Bone marrow (tissue), 2 donors: ENCODE measurements at places on chromosomes 6 and 20.

DNA sequence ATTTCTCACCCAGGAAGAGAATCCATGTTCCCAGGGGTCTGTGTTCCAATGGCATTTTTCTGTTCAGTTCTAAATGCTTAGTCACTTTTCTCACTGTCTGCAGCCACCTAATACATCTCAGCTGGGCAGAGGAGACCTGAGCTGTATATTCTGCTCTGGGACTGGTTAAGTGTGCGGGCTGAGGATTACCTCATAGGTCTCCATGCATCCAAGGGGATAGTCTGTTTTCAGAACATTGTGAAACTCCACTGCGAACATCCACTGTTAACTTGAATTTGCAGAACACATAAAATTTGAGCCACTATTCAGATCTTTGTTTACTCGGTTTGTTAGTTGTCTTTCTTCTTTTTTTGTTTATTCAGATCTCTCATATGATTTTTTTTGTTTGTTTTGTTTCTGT lies 947.1 kb downstream of the TFAP2A start:
- no peak for DNase-seq

DNA sequence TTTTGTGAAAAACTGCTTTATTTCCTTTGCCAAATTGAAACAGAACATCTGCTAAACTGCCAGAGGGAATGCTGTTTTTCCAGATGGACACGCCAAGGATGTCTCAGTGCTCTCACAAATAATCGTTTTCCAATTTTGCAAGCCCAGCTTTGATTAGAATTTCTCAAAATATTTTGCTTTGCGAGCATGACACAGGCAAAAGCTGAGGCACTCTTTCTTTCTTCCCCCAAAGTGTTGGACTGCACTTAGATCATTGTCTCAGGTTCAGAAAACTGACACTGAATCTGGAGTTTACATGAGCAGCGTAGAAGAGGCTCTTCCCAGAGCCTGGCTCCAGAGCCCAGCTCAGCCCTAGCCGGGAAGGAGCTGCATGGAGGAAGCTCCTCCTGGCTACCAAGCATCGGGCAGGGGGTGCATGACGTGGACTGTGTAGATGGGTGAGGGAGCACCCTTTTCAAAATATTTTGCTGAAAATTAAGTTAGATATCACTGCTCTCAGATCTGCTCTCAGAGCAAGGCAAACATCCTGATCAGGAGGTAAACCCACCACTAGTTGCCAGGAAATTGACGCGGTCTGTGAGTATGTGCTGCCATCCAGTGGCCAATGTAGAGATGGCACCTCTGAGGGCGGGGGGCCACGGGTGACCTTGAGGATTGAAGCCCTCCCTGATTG lies 107.5 kb downstream of the SLC22A3 start:
- DNase-seq, result peak; percentile 32

GRCh38 chr6:134826889-134827737 lies 122.8 kb downstream of the ALDH8A1 start:
- no peak for DNase-seq

DNA sequence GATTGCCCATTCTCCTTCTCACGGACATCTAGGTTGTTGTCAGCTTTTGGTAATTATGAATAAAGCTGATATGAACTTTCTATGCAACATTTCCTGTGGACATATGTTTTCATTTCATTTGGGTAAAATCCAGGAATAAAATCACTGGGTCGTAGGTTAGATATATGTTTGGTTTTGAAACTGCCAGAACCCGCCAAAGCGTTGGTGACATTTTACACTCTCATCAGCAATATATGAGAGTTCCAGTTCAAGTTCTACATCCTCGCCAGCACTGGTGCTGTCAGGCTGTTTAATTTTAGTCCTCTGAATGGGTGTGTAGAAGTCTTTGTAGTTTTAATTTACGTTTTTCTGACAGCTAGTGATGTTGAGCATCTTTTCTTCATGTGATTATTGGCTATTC lies 27.5 kb upstream of the LRFN2 start:
- no peak for DNase-seq

DNA sequence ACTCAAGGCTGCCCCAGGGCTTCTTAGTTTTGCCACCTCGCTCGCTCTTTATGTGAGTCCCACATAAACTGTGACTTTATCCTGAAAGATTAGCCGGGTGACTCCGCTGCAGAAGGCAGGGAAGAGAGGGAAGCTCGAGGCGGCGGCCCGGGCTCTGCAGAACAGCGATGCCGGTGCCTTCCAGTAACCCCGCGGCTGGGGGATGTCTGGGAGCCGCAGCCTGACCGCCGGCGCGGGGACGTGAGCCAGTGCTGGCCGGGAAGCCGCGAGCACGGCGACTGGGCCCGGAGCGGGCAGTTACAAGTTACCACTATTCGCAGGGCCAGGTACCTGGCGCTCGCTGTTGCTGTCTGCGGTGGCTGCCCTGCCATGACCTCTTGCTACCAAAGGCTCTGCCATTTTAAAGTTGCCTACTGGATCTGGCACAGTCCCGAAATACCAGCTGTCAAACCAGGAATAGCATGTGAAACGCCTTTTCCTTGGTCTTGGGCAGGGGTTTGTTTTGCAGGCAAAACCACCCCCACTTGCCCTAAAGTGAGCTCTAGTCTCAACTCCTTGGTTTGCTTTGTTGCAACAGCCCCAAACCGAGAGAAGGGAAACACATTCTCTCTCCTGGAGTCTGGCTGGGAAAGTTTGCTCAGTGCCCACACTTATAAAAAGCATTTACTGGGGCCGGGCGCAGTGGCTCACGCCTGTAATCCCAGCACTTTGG lies 124.0 kb upstream of the SLC2A12 start:
- peak; percentile 22 for DNase-seq

- no peak for DNase-seq
Observed at GRCh38 chr6:159037756-159038290, 7.0 kb downstream of the TAGAP start.

DNA sequence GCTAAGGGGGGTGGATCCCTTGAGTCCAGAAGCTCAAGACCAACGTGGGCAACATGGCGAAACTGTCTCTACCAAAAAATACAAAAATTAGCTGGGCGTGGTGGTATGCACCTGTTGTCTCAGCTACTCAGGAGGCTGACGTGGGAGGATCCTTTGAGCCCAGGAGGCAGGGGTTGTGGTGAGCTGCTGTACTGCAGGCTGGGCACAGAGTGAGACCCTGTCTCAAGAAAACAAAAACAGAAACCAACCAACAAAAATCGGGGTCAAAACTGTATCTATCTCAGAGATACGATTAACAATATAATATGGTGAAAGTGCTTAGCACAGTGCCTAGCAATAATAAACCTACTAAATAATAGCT lies 20.7 kb upstream of the BCAS1 start:
- no peak for DNase-seq

DNA sequence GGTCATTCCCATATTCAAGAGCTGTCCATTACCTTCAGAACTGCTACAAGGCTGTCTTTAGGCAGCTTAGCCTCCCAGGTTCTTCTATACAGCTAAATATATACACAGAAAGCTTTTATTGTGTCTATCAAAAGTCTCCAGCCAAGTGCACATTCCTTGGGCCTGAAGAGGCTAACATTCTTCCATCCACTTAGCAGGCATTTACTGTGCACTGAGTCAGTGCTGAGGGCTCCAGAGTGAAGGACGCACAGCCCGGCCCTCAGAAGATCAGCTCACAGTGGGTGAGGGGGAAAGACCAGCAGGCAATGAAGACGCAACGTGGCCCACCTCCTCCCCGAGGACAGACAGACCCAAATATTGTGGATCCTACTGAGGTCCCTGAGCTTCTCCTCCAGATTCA lies 569.9 kb downstream of the CDH26 start:
- no peak for DNase-seq

- no peak for DNase-seq
Observed at GRCh38 chr6:122129313-122130025, 270.0 kb upstream of the HSF2 start.

DNA sequence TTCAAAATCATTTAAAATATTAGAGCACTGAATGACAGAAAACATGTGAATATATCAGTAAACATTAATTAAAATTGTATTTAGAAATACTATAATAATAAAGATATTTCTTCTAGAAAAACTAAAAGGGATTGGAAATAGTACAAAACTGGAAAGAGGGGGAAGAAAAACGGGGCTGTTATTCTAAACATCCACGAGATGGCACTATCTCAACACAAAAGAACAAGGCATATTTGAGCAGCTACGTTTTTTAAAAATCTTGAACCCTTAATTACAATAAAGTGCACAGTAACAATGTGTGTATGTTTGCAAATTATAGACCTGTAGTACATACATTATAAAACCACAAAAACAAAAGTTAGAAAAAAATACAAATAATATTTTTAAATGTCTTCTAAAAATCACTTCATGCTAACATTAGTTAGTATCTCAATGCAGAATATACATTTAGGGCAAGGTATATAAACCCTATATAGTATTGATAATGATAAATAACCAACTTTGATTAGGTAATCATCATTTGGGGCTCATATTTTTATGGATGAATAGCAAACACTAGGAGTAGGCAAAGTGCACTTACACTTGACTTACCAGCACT lies 42.5 kb upstream of the PNISR start:
- DNase-seq, result no peak

- DNase-seq, result no peak
Observed at GRCh38 chr6:130187335-130188206, 35.2 kb downstream of the SAMD3 start.

- DNase-seq, result no peak
Observed at GRCh38 chr6:141463237-141463977, 669.3 kb upstream of the GJE1 start.

DNA sequence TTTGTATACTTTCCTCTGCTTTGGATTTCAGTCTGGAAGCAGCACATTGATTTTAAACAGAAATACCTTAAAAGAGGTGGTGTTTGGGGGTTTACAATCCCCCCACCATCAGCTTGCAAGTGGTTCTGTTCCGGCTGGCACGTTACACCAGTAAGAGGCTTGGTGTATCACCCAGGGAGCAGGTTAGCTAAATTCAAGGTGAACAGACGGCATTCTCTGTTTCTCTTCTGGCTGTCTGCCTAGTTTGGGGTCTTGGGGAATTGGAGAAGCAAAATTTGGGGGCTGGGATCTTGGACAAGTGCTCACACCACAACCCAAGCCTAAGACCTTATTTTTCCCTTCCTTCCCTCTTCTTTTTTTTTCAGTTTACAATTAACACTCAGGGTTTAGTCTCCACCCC lies 7.5 kb upstream of the APCDD1L start:
- no peak for DNase-seq

- no peak for DNase-seq
Observed at GRCh38 chr20:35611482-35611881, 4.1 kb upstream of the SPAG4 start.

DNA sequence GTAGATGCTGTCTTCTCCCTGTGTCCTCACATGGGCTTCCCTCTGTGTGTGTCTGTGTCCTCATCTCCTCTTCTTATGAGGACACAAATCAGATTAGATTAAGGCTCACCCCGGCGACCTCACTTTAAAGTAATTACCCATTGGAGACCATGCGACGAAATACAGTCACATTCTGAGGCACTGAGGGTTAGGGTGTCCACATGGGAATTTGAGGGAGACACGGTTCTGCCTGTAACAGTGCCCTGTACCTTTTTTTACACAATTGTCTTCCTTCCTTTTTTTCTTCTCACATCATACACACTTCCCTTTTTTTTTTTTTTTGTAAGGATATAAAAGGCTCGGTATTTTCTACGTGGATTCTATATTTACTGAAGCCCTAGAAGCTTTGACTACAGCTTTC lies 48.9 kb downstream of the DEK start:
- peak; percentile 42 for DNase-seq

- no peak for DNase-seq
Observed at GRCh38 chr6:91613481-91613880, 1026.6 kb upstream of the MAP3K7 start.

DNA sequence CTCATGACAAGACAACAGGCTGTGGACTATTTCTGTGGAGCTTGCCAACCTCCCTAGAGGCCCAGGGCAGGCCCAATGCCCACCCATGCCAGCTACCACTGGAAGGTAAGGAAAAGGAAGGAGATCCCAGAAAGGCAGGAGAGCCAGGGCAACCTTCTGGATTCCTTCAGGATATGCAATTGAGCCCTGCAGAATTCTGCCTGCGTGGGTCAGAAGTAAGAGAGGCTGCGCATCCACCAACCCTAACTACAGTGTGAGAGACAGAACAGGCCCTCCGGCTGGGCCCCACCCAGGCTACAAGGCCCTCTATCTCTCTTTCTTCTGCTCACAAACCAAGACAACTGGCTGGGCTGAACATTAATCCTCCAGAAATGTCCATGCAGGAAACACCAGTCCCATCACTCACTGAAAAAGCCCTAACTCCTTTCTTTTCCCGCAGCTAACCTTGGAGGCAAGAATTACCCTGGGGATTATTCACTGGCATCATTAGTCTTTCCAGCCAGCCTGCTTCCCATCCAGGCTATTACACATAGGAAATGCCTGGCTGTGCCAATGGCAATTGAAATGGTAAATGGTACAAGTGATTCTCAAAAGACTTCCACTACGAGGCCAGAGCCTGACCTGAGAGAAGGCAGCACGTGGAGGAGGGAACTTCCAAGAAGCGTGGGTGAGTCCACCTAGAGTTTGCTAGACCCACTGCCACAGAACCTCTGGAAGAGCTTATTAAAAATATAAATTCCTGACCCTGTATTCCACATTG lies 15.2 kb downstream of the MAP1LC3A start:
- DNase-seq, result no peak

GRCh38 chr20:2564406-2564805 lies 28.0 kb downstream of the TMC2 start:
- DNase-seq, result no peak

DNA sequence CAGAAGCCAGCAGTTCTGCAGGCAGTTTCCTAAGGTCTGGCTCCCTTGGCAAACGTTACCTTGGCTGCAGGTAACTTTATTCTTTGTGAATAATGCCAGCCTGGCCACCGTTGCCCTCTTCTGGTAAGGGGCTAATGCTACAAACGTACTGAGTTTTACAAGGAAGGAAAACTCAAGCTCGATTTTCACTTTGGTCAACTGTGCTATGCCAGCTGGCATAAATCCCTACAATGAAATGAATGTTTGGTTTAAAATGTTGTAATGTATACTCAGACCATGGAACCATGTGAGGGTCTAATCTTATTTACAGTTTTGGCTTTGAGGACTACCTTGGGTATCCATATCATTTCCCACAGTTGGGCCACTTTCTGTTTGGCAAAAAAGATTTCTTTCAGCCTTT lies 101.4 kb downstream of the SLX4IP start:
- DNase-seq, result no peak

DNA sequence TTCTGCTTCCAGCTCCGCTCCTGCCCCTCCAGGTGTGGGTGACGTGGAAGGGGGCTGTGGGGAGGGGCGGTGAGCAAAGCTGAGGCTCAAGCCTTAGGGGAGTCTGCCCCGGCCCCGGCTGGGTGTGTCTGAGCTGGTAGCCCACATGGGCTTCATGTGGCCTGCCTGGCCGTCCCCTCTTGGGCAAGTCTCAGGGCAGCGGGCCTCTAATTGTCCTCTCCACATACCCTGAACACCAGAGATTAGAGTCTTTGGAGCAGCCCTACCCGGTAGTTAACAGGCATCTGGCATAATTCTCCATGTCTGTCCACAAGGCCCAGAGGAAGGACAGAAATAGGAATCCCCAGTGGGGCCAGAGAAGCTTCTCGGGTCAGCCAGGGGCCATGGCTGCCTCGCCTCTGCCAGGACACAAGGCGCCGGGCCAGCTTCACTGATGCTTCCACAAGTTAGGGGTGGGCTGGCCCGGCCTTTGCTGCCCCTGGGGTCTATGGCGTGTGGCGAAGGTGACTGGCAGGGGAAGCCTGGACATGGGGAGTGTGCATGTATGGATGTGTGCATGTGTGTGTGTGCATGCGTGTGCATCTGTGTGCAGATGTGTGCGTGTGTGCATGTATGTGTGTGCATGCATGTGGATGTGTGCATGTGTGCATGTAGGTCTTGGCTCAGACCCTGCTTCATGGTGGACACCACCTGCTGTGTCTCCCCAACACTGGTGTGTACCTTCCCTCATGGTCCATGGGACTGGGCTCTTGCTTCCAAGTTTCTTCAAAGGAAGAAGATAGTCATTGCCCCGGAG lies 24.0 kb downstream of the FRMD1 start:
- no peak for DNase-seq

- DNase-seq, result no peak
Observed at GRCh38 chr6:16712931-16713484, 48.3 kb downstream of the ATXN1 start.
